Activated CD8-positive, alpha-beta memory T cell treated with anti-CD3 and anti-CD28 coated beads for 24 hours (primary cell): ENCODE measurements at places on chromosomes 4 and X.

DNA sequence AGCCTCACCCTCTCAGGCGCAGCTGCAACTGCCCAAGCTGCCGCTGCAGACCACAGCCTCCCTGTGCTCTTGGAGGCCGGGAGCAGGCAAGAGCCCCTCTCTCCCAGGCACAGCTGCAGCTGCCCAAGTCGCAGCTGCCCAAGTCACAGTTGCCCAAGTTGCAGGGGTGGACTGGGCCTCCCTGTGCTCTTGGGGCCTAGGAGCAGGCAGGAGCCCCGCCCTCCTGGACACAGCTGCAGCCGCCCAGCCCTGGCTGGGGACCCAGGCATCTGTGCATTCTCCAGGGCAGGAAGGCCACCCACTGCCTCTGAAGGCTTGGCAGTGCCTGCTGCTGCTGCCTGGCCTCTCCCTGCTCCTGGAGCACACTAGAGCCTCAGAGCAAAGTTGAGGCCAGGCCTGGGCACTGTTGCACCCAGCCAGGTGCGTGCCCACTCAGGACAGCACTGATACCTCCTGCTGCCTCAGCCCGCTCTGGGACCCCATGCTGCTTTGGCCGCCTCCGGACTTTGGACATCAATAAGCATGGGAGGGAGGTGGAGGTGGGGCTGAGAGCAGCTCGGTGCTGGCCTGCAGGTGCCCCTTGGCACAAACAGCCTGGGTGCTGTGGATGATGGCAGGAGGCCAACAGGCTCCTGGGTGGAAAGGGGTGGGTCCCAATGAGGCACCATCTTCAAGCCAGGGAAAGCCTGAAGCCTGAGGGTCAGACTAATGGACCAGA lies 247.5 kb downstream of the PDGFC start:
- no peak for DNase-seq

DNA sequence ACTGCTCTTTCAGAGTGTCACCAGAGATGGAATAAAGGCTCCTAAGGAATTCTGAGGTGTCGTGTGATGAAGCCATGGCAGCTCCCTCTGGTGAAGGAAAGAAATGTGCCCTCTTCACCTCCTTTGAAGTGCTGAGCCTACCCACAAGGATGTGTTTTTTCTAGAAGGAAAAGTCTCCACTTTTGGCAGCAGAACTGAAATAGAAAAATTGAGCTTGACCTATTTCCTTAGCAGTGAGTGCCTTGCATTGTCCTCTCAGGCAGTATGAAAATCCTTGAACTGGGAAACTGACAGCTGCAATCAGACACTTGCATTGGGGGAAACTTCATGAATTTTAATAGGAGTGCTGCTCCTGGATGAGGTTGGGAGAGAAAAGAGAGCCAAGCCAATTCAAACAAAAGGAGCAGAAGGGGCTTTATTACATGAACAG lies 95.2 kb downstream of the DCLK2 start:
- DNase-seq: no peak

- no peak for DNase-seq
Measured at GRCh38 chr4:173277340-173277739, 56.8 kb downstream of the HMGB2 start.

DNA sequence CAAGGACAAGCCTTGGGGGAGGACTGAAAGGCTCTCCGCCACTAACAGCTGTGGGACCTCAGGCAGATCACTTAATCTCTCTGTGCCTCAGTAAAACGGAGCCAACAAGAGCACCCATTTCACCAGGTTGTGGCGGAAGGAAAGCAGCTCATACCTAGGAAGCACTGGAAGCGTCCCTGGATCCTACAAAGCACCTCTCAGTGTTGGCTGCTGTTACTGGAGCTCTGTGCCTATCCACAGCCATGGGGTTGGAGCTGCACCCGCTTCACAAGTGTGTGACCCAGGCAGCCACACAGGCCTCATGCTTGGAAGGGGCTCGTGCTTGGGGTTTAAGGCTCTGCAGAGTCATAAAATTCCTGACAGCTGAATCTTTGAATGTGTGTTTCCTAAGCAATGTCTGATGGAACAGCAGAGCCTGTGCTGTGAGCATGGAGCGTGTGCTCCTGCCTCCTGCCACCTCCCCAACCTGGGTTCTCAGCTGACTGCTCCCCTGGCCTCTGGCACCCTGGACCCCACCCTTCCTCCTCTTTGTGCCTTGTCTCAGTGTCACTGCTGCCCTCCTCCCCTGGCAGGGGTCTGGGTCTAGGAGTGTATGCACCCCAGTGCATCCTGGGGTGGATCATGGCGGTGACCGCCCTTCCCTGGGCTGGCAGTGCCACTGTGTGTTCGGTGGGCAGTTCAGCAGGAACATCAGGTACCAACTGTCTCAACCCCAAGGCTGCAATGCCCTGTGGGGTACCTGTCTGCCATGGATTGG lies 14.4 kb upstream of the MAN2B2 start:
- DNase-seq: no peak

- no peak for DNase-seq
Measured at GRCh38 chr4:33176566-33176965, 2456.4 kb downstream of the PCDH7 start.

- DNase-seq: no peak
Measured at GRCh38 chrX:46140272-46140671, 404.9 kb downstream of the ZNF674 start.

DNA sequence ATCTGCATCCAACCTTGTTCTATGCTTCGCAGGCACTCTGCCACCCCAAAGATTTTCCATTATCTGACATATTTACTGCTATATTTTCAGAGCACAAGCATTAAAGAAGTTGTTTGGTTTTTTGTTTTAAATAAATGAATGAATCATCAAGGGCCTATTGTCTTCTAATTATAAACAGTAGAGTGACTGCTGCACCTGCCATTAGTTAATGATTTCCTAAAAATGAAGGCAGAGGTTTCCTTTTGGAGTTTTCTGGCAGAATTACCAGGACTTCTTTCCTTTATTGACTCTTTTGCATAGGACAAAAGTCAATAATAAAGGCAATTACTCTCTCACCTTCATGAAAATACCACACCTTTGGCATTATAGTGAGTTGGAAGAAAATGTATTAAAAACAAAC lies 238.1 kb downstream of the INPP4B start:
- no peak for DNase-seq

DNA sequence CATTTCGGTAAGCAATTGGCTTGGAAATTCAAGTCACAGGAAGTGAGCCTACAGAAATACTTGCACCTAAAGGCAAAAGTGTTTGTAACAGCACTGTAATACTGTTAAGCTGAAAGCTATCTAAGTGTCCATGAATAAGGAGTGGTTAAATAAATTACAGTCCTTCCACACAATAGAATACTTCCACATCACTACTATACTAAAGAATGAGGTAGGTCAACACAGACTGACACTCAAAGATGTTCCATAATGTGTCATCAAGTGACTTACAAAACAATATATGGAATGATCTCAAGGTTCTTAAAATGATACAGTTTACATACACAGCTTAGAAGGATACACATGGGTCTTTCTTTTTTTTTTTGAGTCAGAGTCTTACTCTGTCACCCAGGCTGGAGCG lies 27.0 kb downstream of the SLC10A6 start:
- DNase-seq: no peak

GRCh38 chrX:12225107-12225506 lies 86.8 kb downstream of the FRMPD4 start:
- DNase-seq: no peak

- DNase-seq: no peak
Measured at GRCh38 chr4:15202481-15202880, 200.2 kb downstream of the CPEB2 start.

DNA sequence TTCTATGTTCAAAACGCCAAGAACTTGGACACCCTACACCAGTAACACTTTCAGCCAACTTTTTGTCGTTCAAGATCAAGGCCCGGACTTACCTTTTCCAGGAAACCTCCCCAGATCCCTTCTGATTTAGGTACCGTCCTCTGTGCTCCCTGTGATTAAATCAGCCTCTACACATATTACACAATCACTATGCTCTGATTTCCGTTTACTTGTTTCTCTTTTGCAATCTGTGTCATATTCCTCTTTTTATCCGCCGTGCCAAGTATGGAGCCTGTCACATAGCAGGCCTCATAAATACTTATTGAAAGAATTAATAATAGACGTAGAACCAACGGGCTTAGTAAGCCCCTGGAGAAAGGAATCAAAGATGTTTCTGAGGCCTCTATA lies 722 bp upstream of the TMEM33 start:
- no peak for DNase-seq
